ENCODE measurements at places on chromosomes 13 and 19.

DNA sequence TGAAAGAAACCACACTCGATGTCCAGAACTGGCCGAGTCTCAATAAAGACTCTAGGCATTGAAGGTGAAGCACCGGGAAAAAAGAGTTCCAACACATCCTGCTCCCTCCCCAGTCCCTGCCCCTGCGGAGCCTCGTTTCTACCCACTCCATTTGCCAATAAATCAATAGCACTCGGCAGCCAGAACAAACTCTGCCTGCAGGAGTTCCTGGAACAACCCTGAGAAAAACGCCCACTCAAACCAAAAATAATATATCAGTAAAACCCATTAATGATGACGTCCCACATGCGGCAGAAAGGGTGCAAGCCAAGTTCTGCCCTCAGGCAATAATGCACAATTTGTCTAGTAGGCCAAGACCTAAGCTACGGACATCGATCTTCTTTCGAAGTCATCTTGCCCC is 41.0 kb downstream of the PDCD5 start:
- no peak for DNase-seq

DNA sequence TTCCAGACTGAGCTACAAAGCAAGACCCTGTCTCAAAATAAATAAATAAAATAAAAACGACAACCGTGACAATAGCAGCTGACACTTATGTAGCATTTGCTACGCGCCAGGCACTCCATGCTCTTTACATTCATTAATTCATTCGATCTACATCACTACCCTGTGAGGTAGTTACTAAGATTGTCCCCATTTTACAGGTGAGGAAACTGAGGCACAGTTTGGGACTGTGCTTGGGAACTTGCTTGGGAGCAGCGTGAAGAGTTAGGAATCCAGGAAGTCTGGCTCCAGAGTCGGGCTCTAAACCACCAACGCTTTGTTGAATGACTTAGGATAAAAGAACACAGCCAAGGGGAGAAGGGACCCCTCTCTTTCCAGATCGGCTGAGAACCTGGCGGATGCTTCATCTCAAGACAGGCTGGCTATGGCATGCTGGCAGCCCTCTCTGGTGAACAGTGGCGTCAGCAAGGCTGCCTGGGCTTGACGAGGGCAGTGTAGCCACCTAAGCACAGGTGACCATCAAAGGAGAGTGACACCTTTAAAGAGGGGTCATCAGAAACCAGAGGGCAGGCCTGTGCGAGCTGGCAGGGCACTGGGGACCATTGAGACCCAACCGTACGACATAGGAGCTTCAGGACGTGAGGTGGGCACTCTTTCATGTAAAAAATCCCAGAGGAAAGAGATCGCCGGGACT is 591 bp downstream of the DOHH start:
- DNase-seq = no peak

DNA sequence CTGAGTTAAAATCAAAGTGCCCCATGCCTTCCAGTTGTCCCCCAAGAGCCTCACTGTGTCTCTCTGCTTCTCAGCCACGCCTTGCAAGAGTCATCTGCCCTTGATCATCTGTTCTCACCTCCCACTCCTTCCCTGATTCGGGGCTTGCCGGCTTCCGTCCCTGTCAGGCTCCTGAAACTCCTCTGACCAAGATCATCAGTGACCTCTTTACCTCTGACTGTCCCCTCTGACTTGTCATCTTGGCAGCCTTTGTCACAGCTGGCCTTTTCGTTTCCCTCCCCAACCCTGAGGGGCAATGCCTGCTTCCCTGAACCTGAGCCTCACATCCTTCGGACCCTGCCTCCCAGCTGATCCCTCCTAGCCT is 66.3 kb downstream of the MAP4K1 start:
- no peak for DNase-seq

GRCh38 chr19:31356587-31357314 is 7.5 kb upstream of the TSHZ3 start:
- peak; percentile 56 for DNase-seq

DNA sequence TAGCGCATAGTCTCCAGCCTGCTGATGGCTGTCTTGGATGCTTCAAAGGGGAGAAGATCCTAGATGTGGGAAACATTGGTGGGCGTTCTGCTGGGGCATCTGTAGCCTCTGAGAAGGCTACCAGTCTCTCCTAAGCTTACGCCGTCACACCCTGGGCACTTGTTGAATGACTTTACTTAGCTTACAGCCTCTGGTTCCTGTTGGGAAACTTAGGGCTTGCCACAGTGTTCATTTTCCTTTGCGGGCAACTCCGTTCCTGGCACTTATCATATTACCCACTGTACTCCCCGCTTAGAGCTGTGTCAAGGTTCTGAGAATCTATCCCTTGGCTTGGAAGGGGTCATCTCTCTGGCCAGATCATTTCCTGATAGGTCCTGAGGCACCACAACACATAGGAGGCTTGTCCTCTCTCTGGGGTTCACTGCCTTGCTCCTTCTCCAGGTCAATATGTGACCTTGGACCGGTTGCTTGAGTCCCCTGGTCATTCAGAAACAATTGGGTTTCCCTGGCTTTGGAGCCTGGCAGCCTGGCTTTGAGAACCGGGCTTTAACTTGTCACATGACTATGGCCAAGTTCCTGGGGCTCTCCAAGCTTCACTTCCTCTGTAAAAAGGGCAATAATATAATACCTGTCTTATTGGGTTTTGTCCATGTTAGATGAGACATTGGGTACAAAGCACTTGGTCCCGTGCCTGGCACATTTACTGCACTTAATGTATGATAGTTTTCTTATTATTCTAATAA is 20.5 kb upstream of the ALOX5AP start:
- DNase-seq = no peak

- DNase-seq = no peak
These were observed 79.4 kb downstream of the ZIC5 start for GRCh38 chr13:99892196-99892613.

DNA sequence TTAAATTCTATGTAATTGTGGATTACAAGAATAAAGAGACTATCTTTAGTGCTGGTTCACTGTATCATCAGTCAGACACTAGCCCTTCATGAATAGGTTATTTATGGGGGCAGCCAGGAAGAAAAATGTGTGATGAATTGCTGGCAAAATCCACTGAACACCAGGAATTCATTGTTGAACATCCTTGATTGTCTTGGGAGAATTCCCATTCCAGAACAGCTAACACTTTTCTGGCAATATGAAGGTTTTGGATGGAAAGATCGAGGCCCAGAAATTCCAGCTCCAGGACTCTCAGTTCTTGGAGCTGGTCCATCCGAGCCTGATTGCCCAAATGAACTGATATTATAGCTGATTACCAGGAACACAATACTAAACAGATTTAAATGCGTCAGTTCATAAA is 11.5 kb upstream of the SPART start:
- no peak for DNase-seq

- no peak for DNase-seq
These were observed 927 bp upstream of the SDHAF1 start for GRCh38 chr19:35993923-35994598.

GRCh38 chr19:46925548-46925950 is 64.8 kb downstream of the ARHGAP35 start:
- no peak for DNase-seq

Data from pancreas (tissue), 10 donors.